ENCODE measurements at places on chromosomes 2 and 18.

GRCh38 chr2:172877826-172878225, 142.2 kb downstream of the RAPGEF4 start:
- no peak for DNase-seq

DNA sequence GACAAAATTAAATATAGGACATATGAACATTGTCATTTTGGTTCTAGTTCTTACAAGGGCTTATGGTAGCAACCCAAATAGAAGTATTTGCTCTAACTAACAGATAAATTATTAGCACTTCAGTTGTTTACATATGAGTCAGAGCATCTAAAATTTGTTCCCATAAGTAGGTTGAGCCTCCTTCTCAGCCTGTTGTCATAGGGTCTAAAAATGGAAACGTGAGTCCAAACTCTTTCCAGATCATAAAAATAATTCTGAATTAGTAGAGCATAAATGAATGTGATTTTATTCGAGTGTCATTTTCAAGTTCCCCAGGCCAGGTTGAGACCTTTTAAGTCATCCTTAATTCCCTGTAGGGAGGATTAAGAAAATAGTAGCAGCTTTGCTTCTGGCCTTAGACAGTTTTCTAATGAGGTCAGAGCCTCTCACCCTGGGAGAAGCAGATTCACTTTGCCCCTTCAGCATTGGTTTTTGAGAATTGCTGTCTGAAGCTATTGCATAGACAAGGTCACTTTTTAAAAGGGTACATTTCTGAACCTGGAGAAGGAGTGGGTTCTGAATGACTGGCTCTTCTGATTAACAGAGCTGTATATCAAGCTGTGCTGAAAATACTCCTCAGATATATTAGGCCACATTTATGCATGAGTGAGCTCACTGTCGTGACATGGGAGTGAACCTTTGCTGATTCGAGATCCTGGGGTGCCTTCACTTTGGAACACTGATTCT, 164.3 kb downstream of the NEDD4L start:
- DNase-seq: no peak

- DNase-seq: no peak
Measured at GRCh38 chr18:58110398-58110797, 66.4 kb downstream of the NEDD4L start.

- DNase-seq: no peak
Measured at GRCh38 chr2:181374781-181375675, 82.2 kb upstream of the ITGA4 start.

DNA sequence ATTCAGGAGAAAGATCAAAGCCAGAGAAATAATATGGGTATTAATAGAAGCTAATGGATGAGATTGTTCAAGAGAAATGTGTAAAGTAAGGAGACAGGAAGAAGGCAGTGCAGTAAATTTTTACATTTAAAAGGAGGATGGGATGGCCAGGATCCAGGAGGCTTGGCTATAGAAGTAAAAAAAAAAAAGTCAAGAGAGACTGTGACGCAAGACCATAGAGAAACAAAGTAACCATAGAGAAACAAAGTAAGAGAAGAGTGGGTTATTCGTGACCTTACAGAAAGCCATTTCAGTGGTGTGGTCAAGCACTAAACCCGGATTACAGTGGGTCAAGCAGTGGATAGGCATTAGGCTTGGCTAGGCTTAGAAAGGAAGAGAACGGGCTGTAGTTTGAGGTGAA, 10.5 kb upstream of the FAM171B start:
- no peak for DNase-seq

GRCh38 chr2:60433018-60433596, 120.3 kb downstream of the BCL11A start:
- no peak for DNase-seq

GRCh38 chr2:180891360-180891759, 89.0 kb upstream of the UBE2E3 start:
- no peak for DNase-seq

DNA sequence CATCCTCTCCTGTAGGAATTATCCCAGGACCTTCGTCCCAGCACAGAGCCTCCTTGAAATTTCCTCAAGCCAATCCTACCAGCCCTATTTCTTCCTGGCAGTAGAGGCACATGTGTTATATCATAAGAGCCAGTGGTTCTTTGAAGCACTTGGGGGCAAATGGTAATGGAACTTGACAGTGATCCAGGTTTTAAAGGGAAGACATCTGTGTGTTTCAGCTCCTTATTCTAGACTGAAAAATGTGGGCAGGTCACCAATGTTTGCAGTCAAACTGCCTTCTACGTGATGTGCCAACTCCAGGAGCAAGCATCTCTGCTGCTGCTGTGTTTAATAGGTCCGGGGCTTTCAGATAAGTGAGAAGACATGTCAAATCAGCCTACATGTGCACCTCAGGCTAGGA, 157.1 kb downstream of the GALNT14 start:
- DNase-seq: no peak
